ENCODE measurements at places on chromosomes 13 and 19.

- DNase-seq = no peak
Measured at GRCh38 chr13:30906411-30907051, 460 bp downstream of the MEDAG start.

- no peak for DNase-seq
Measured at GRCh38 chr19:16328824-16329482, 4.3 kb downstream of the KLF2 start.

- peak; percentile 42 for DNase-seq
Measured at GRCh38 chr19:518598-519231, 11.4 kb downstream of the TPGS1 start.

DNA sequence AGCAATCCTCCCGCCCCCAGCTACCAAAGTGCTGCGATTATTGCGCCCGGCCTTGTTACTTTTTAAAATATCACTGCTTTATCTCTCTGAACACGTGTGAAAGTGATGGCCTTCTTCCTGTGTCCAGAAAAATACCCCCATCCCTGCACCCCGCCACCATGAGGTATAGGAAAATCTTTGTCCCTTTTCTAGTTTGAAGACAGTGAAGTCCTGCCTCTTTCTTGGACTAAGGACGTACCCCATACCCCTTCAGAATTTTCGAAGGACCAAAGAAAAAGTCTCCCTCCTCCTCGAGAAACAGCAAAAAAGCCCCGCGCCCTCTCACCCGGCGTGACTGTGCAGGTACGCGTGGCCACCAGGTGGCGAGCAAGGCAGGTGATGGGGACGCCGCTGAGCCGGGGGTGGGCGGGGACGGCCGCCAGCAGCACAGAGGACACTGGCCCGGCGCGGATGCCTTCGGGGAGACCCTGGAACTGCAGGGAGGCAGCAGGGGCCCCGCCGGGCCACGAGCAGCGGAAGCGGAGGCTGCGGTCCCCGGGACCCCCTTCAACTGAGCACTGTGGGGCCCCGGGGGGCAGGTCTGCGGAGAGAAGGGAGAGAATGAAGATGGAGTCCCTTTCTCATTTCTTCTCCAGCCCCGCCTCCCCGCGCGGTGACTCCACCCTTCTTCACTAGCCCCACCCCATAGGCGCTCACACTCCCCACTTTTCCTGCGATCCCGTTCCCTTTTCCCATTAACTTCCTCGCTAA, 3.2 kb downstream of the VSIG10L start:
- peak; percentile 83 for DNase-seq

GRCh38 chr19:3469638-3470499, 10.5 kb downstream of the SMIM24 start:
- DNase-seq = no peak

- DNase-seq = no peak
Measured at GRCh38 chr13:41520016-41520659, 62.8 kb downstream of the RGCC start.

DNA sequence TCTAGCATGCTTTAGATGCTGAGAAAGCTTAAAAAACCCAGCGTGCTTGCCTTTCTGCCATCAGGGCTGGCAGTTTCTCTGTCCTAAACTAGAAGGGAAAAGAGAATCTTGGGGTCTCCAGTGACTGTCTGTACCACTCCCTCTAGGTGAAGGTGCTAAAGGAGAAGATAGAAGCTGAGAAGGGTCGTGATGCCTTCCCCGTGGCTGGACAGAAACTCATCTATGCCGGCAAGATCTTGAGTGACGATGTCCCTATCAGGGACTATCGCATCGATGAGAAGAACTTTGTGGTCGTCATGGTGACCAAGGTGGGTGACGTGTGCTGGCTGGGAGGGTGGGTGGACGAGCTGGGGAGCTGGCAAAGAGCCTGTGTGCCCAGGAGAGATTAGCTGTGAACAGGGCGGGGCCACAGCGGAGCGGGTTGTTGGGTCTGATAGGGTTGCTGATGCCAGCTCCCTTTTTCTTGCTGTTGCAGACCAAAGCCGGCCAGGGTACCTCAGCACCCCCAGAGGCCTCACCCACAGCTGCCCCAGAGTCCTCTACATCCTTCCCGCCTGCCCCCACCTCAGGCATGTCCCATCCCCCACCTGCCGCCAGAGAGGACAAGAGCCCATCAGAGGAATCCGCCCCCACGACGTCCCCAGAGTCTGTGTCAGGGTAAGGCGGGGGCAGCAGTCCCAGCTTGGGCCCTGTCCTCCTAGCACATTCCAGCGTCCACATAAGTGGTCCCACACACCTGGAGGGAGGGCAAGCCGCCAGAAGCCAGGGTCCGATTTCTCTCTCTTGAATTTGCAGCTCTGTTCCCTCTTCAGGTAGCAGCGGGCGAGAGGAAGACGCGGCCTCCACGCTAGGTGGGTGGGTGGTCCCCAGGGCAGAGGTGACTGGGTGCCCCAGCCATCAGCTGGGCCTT, 2.3 kb downstream of the RAD23A start:
- no peak for DNase-seq

DNA sequence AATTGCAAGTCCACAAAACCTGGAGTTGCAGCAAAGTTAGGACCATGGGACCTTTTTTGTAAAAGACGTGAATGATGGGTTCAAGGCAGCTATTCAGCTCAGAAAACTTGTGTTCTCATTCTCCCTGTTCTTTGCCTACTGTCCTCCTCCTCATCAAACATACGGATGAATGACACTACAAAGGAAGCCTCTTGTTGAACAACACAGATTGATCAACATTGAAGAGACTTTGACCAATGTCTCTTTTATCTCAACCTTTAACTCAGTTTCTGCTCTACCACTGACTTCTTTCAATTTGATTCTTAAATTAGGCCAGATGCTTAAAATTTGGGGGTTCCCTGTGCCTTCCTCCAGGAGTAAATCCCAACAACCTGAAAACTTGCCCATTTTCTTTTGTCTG, 27.9 kb upstream of the KLF12 start:
- no peak for DNase-seq

- no peak for DNase-seq
Measured at GRCh38 chr19:4606921-4607678, 32.2 kb upstream of the TNFAIP8L1 start.

DNA sequence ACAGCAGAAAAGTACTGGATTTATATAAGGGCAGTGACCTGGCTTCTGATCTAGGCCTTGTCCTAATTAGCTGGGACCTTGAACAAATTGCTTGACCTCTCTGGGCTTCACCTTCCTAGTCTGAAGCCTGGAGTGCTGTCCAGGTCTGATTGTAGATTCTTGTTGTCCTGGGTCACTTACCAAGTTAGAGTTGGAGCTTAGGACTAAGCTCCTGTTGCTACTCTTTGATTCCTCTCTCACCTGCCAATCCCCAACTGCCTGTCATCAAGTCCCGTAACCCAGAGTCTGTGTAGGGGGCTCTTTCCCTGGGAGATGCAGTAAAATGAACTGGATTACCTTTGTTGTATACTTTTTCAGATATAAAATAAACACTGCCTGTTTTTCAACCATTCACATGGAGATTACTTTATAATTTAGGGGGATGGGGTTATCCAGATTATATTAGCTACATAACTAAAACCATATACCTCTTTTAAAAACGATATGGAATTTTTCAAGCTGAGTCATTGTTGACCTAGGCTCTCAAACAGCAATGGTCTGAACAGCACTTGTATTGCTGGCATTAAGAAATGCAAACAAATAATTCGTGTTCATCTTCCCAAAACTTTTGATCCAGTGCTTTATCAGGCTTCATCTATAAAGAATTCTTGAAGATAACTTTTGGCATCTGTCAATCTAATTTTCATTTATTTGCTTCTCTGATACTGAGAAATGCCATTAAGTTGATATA, 5.8 kb downstream of the ARHGAP35 start:
- no peak for DNase-seq

GRCh38 chr13:40680659-40681323, 14.3 kb upstream of the FOXO1 start:
- no peak for DNase-seq

DNA sequence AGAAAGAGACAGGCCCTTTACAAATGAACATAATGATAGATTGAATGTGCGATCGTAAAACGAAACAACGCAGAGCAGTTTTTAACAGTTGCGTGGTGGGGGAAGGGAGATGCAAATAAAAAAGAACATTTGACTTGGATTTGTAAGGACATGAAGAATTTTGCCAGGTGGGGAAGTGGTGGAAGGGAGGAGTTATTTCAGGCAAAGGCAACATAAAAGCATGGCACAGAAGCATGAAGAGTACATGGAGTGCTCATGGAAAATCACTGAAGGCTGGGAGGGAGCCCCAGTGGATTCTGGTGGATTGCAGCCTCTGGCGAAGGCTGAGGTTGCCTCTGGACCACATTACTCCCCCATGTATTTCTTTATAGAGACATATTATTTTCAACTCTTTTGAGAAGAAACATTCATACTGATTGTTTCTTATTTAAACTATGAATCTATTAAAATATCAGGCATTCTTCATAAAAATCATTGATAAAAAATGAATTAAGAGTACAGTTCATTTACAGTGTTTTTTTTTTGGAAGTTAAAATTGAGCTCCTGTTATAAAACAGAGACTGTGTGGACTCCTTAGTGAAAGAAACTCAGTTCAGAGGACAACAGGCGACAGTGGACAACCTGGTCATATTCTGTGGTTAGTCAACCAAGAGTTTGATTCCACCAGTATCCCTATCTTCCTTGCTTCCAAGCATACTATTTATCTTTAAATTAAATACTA, 57.5 kb downstream of the STARD13 start:
- no peak for DNase-seq

- DNase-seq = no peak
Measured at GRCh38 chr13:27928805-27929753, 9.3 kb downstream of the PDX1 start.

DNA sequence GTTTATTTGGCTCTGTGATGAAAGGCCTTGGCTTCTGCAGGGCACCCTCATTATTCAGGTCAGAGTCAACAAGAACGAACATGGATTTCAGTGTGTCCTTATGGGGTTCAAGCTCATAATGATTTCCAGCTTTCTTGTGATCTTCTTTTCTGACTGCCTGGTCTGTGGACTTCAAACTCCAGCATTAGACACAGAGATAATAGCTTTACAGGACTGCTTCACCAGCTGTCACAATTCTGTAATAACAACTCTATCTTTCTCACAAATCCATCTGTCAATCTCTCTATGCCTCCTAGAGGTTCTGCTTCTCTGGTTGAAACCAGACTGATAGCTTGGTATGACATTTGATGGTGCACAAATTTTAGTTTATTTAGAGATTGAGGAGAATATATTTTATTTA, 13.1 kb upstream of the SLITRK6 start:
- DNase-seq = no peak

DNA sequence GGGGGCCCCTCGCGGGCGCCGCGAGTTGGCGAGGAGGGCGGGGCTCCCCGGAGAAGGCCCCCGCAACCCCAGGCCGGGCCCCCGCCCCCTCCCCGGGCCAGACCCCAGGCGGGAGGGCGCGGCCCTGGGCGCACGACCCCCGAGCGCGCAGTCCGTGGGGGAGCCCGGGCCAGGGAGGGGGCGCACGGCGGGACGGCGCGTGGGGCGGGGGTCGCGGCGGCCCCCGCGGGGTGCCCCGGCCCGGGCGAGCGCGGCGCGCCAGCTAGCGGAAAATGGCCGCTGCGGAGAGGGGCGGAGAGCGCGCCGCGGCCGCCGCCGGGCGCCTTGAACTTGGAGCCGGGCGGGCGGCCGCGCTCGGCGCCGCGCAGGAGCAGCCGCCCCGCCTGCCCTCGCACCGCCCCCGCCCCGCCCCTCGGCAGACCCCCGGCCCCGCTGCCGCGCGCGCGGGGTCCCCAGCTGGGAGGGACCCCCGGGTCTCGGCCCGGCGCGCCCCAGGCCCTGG, 6.4 kb upstream of the NFIC start:
- DNase-seq = no peak

GRCh38 chr13:35598790-35599369, 122.4 kb upstream of the MAB21L1 start:
- no peak for DNase-seq

- DNase-seq = no peak
Measured at GRCh38 chr13:28411831-28412353, 83.0 kb downstream of the FLT1 start.

DNA sequence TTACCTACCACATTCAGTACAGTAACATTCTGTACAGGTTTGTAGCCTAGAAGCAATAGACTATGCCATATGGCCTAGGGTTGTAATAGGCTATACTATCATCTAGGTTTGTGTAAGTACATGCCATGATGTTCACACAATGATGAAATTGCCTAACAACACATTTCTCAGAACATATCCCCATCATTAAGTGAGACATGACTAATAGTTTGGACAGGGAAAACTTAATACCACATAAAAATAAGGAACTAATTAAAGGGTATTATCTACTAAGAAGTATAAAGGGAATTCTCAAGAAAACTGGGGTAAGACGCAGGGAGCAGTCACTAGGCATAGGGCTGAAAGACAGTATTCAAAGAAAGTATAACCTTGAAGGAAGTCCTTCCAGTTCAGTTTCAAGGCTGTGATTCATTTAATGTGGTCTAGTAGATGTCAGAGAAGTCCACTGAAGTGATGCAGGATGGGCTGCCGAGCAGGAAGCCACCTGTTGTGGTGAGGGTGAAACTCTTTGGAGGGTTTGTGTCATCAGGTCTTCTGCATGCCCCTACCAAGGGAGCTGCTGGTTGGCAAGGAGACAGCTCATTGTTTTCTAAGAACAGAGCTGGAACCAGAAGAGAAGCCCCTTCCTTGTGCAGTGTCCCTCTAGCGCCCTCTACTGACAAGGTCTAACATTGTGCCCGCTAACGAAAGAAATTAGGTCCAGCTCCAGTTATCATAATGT, 122.9 kb downstream of the OLFM4 start:
- no peak for DNase-seq

DNA sequence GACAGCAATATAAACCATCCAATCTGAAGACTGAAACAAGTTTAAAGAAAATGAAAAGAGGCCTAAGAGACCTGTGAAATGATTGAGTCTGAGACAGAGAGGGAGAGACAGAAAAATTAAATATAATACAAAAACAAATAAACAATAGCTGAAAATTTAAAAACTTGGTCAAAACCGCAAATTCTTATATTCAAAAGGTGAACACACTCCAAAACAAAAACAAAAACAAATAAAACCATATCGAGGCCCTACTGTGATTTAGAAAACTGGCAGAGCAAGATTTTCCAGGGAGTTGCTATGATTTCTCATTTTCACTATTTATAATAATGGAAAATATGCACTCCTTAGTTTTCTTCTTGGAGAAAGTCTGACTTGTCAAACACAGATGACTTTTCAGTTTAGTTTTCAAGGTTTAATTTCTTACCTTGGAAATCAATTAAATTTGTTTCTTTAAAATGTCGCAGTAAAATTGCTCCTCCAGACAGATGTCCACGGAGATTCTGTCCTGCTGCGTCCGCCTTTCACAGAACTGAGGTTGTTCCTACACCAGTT, 1420.3 kb downstream of the UQCRFS1 start:
- DNase-seq = no peak

DNA sequence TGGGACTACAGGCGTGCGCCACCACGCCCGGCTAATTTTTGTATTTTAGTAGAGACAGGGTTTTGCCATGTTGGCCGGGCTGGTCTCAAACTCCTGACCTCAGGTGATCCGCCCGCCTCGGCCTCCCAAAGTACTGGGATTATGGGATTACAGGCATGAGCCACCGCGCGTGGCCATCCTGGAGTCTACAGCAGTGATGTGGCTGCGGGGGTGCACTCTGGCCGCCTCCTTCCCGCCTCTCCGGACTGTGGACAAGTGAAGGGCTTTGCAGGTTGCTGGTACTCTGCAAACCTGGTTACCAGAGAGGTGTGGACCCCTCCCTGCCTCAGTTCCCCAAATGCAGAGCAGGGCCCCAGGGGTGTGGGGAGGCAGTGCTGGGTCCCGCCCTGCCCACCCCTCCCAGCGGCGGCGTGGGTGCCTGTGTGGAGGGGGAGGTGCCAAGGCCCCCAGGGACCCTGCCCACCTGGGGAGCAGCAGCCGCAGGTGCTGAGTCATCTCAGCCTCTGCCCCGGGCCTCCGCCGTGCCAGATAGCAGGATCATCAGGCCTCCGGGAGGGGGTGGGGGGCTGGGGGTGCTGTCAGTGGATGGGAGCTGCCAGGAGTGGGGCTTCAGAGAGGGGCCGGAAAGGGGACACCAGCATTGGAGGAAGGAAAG, 23.1 kb downstream of the ARID3A start:
- no peak for DNase-seq
